Fibroblast of lung (primary cell): ENCODE measurements at places on chromosomes 13 and 19. TPM values are rescaled to one million over a fixed set of nuclear protein-coding genes. Genes with fewer than 3 reads are reported as not detected.
A peak's percentile ranks its signal among the peaks of the same experiment; 100 is the strongest.

The THSD1 gene
- total RNA-seq: 9.1 and 9.8 TPM in 2 replicates

The GPC6 gene
- 33.7 and 50.3 TPM in 2 replicates for total RNA-seq

The CYP4F3 gene
- not detected in 2 replicates for total RNA-seq

The GIPR gene
- total RNA-seq: not detected in 2 replicates

The LILRB2 gene
- total RNA-seq: not detected in 2 replicates

The C5AR1 gene
- under 0.01 and 0.33 TPM in 2 replicates for total RNA-seq

GRCh38 chr13:25684491-25684890 lies 312.7 kb downstream of the ATP8A2 start:
- no peak overlapping the region for H3K27ac ChIP-seq
- no peak overlapping the region for H3K4me3 ChIP-seq
- no peaks in the 10 kb centered on the region for H3K27me3 ChIP-seq
- no peaks in the 10 kb centered on the region for H3K4me1 ChIP-seq
- H3K36me3 ChIP-seq: no peaks in the 10 kb centered on the region
- DNase-seq: no peak

GRCh38 chr13:65553096-65553727 lies 1676.9 kb downstream of the PCDH9 start:
- H3K27me3 ChIP-seq: no peaks in the 10 kb centered on the region
- no peak overlapping the region for H3K27ac ChIP-seq
- no peaks in the 10 kb centered on the region for H3K4me1 ChIP-seq
- H3K36me3 ChIP-seq: no peaks in the 10 kb centered on the region

GRCh38 chr19:28185646-28186045 lies 1027.3 kb downstream of the UQCRFS1 start:
- H3K27me3 ChIP-seq: no peaks in the 10 kb centered on the region
- no peaks in the 10 kb centered on the region for H3K36me3 ChIP-seq
- no peak overlapping the region for H3K4me3 ChIP-seq
- no peaks in the 10 kb centered on the region for H3K4me1 ChIP-seq
- DNase-seq: peak; percentile 40

- H3K27ac ChIP-seq: no peak overlapping the region
- no peak for DNase-seq
- H3K4me1 ChIP-seq: peaks cover 11% of the 10 kb centered on the region
- H3K4me3 ChIP-seq: no peak overlapping the region
Measured at GRCh38 chr13:110438776-110439175, 122.7 kb downstream of the RAB20 start.

DNA sequence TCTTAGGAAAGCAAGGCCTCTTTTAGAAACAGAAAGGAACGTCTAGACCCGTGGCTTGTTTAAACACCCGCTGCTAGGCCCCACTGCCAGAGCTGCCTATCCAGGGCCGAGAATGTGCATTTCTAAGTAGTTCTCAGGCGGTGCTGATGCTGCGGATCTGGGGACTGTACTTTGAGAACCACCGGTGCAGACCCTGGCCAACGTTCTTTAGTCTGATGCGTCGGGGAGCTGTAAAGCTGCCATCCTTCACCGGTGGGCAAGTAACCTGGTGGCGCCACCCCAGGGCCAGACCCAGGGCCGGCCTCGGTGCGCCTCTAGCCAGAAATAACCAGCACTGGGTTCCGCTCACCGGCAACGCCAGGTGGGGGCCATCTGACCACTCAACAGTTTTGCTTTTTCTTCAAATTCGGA lies 47.1 kb downstream of the TGDS start:
- H3K36me3 ChIP-seq: no peaks in the 10 kb centered on the region
- H3K27me3 ChIP-seq: no peaks in the 10 kb centered on the region
- H3K4me1 ChIP-seq: no peaks in the 10 kb centered on the region
- peak overlapping the region; percentile 82 for H3K4me3 ChIP-seq
- H3K27ac ChIP-seq: peak overlapping the region; percentile 75

DNA sequence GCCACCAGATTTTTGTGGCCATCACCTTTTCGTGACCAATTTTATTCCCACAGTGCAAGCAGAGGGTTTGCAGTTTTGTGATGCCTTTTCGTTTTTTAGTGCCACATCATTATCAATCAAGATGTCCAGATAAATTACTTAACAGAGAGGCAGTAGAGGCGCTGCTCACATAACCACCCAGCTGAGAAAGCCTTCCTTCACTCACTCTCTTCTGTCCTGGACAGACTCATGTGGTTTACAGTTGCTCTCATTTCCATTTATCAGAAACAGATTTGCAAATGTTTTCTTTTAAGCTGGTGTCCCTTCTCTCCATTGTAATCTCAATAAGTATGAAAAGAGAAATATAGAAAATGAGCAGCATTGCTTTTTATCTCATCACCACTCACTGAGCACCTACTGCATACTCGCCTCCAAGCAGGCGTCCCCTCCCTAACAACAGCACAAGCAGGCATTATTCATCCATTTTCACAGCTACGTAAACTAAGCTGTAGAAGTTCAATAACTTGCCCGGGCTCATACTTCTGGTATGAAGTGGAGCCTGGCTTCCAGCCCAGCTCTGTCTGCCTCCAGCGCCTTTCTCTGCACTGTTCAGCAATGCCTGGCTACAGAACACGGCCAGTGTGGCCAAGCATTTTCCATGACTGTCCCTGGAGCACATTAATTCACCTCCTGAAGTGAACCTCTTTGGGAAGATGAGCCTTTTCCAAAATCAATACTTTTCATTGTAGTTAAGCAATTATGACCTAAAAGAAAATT lies 34.6 kb upstream of the KATNAL1 start:
- H3K27me3 ChIP-seq: no peaks in the 10 kb centered on the region
- peaks cover 22% of the 10 kb centered on the region for H3K4me1 ChIP-seq
- peak overlapping the region; percentile 7 for H3K27ac ChIP-seq
- H3K4me3 ChIP-seq: no peak overlapping the region
- peak; percentile 96 for DNase-seq

DNA sequence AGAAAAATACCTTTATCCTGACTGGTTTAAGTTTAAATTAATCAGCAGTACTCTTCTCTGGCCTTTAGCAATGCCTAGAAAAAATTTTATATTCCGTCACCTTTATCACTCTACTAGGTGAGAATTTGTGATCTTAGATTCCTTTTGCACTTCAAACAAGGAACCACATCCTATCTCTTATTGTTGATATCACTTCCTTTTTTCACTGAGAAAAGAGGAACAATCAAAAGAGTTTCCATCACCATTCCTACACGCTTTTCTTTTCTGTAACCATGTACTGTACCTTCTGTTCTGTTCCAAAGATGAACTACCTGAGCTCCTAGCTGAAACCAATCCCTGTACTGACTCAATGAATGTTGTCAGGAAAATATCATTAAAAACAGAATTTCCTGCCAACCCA lies 1379.0 kb upstream of the MIR17HG start:
- DNase-seq: no peak
- H3K4me1 ChIP-seq: no peaks in the 10 kb centered on the region
- no peaks in the 10 kb centered on the region for H3K36me3 ChIP-seq
- no peaks in the 10 kb centered on the region for H3K27me3 ChIP-seq

DNA sequence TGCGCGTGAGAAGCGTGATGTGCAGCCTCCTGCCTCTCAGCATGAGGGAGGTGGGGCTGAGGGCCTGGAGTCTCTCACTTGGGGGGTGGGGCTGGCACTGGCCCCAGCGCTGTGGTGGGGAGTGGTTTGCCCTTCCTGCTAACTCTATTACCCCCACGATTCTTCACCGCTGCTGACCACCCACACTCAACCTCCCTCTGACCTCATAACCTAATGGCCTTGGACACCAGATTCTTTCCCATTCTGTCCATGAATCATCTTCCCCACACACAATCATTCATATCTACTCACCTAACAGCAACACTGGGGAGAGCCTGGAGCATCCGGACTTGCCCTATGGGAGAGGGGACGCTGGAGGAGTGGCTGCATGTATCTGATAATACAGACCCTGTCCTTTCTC lies 8.7 kb downstream of the CD177 start:
- peak; percentile 61 for DNase-seq
- peaks cover 10% of the 10 kb centered on the region for H3K27me3 ChIP-seq
- H3K27ac ChIP-seq: no peak overlapping the region
- H3K4me3 ChIP-seq: no peak overlapping the region
- H3K36me3 ChIP-seq: no peaks in the 10 kb centered on the region

DNA sequence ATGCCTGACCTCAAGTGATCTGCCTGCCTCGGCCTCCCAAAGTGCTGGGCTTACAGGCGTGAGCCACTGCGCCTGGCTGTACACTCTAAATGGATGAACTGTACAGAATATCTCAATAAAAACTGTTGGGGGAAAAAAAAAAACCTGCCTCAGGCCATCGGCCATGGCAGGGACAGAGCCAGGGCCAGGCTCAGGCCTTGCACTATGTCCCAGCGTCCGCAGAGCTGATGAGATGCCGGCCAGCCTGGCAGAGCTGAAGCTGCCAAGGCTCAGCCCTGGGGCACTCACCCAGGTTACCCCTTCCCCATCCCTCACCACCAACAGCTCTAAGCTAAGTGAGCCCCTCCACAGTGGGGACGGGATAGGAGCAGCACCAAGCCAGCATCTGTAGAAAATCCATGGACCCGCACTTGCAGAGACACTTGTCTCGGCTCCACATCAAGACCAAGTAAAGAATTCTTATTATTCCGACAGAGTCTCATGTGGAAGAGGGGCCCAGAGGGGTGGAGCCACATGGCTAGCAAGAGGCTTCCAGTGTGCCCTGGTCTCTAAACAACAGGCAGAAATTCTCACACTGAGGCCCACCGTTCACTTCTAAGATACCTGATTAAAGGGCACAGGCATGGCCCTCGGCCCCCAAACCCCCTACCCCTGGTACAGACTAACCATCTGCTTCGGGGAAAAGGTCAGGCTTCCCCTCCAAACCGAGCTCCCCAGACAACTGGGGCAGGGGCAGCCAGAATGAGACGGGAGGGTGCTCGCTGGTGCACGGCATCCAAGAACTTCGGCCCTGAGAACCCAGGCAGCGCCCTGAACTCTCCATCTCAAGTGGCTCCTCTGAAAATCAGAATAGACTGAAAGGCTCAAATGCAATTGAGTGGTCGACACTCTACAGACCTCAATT lies 5.8 kb downstream of the PPP6R1 start:
- no peaks in the 10 kb centered on the region for H3K27me3 ChIP-seq
- no peak for DNase-seq
- peaks cover 3% of the 10 kb centered on the region for H3K4me1 ChIP-seq
- no peaks in the 10 kb centered on the region for H3K36me3 ChIP-seq
